ENCODE measurements at places on chromosomes 1 and 21. TPM values are rescaled to one million over a fixed set of nuclear protein-coding genes. Genes with fewer than 3 reads are reported as not detected.

Gene NUP210L
- 0.04 TPM for total RNA-seq

Gene PTAFR
- total RNA-seq: 0.18 TPM

DNA sequence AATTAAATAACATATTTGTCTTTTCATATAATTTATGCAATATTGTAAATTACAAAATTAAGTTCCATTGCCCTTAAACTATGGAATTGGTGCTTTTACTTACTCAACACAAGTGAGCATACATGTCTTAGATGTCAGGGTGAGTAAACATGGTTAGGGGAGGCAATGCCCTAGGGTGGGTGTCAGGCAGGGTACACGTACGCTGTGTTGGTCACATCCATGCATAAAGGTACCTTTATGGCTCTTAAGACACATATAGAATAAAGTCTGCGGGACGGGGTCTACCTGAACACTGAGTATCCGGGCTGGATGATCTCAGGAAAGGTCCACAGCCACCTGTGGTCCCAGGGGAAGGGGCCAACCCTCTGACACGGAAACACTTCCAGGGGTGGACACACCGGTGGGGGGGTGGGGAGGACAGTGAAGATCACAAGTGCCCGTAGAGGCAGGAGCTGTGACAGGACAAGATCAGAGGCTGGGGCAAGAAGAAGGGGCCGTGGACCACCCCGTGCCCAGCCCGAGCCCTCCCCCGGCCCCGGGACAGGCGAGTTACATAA lies 720 bp downstream of the LIN9 start:
- no peaks in the 10 kb centered on the region for H3K27me3 ChIP-seq
- peaks cover 18% of the 10 kb centered on the region for H3K4me1 ChIP-seq
- no peaks in the 10 kb centered on the region for H3K36me3 ChIP-seq

DNA sequence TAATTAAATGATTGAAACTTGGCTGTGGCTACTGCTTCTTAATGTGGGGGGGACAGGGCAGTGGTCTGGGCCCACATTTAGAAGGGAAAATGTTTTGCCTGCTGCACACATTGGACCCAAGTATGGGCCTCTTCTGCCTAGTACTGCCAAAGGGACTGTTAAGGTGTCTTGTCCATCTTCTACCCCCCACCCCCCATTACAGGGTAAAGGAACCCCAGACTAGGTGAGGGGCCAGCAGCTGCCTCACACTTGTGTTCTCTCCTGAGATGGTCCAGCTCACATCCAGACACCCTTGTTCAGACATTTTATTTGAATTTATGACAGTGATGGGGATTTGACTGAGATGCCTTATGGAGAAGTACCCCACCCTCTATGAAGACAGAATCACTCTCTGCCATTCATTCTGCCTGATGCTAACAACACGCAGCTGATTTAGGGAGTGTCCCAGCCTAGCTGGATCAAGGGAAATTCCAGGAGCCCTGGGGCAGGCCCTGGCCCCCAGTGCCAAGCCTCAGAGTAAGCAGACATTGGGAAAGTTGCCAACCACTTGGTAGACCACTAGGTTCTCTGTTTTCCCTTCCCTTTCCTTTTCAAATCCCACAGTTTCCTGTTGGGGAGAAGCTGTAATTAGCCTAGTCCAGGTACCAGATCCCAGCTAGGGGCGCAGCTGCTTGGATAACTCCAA lies 42.1 kb downstream of the YARS1 start:
- H3K27me3 ChIP-seq: no peaks in the 10 kb centered on the region
- H3K36me3 ChIP-seq: peaks cover 32% of the 10 kb centered on the region
- no peak for DNase-seq
- peaks cover 27% of the 10 kb centered on the region for H3K4me1 ChIP-seq

GRCh38 chr1:234926559-234927311 lies 201.9 kb downstream of the TOMM20 start:
- H3K27me3 ChIP-seq: no peaks in the 10 kb centered on the region
- no peaks in the 10 kb centered on the region for H3K36me3 ChIP-seq
- H3K4me3 ChIP-seq: no peak overlapping the region

DNA sequence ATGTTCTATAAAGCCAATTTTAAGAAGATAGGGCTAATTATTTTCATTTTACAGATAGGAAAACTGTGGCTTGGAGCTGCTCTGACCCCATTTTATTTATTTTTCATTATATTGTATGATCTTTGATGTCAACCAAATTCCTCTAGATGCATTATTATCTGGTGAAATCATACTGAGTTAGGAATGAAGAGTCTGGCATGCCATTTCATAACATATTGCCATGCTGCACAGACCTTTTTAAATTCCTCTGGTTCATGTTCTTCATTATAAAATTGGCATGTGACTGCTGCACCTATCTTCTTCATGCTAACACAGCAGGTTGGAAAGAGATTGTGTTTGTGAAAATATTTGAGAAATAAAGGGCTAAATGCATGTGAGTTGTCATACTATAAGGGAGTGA lies 12.7 kb downstream of the PRRX1 start:
- no peaks in the 10 kb centered on the region for H3K36me3 ChIP-seq
- peaks cover 46% of the 10 kb centered on the region for H3K27me3 ChIP-seq
- H3K27ac ChIP-seq: no peak overlapping the region
- peaks cover 11% of the 10 kb centered on the region for H3K4me1 ChIP-seq
- no peak overlapping the region for H3K4me3 ChIP-seq

GRCh38 chr1:232250838-232251237 lies 379.1 kb downstream of the SIPA1L2 start:
- H3K27ac ChIP-seq: no peak overlapping the region
- DNase-seq: no peak
- H3K4me1 ChIP-seq: peaks cover 33% of the 10 kb centered on the region
- H3K36me3 ChIP-seq: no peaks in the 10 kb centered on the region
